BJ (cell line): ENCODE measurements at places on chromosomes 3 and 15. TPM values are rescaled to one million over a fixed set of nuclear protein-coding genes. Genes with fewer than 3 reads are reported as not detected.

The CLRN1 gene
- polyA plus RNA-seq: not detected in 2 replicates

DNA sequence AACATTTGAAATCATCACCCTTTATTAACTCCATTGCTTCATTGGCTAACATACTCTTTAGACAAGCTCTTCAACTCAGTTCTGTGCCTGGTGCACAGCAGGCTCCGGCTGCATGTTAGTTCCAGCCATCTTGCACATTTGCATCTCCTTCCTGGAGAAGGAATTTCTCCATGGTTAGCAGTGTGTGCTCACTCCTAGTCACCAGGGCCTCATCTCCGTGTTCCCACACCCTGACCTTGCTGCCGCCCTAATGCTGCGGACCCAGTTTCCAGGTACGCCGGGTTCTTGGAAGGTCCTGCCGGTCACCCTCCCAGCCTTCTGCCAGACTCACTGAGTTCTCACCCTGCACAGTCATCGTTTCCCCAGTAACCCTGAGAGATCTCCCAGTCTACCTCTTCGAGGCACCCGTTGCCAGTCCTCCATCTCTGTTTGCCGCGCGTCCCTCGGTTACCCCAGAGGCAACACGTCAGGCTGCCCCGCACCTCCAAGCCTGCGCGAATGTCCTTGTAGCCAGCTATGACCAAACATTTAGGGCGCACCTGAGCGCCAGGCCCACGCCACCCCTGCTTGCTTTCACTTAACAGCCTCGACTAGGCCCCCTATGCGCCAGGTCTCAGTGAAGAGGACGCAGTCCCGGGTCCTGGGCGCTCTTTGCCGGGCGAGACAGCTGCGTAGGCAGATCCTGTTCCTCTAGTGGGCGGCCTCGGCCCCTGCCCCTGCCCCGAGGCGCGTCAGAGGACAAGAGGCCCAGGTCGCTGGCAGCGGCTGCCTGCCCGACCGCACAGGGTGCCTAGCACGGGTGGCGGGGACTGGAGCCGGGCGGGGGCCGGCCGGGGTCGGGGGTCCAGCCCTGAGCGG lies 747 bp upstream of the ZNF592 start:
- DNase-seq: no peak

DNA sequence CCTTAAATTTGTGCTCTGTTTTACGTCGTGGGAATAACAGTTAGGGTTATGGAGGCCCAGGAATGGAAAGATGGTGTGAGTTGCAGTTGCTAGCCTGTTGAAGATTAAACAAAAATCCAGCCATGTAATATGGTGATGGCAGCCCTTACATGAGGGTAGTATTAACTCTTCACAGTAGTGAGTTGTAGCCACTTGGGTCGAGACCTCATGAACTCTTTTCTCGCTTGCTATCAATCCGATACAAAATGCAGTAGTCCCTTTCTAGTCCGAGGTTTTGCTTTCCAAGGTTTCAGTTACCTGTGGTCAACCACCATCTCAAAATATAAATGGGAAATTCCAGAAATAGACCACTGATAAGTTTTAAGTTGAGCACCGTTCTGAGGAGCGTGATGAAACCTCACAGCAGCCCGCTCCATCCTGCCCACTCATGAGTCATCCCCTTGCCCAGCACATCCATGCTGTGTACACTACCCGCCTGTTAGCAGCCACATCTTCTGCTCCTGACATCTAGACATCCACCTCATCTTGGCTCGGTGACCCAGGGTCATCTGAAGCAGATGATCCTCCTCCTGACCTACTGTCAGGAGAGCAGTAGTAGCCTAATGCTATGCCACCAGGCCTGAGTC lies 177.9 kb downstream of the CDIN1 start:
- no peak for DNase-seq

DNA sequence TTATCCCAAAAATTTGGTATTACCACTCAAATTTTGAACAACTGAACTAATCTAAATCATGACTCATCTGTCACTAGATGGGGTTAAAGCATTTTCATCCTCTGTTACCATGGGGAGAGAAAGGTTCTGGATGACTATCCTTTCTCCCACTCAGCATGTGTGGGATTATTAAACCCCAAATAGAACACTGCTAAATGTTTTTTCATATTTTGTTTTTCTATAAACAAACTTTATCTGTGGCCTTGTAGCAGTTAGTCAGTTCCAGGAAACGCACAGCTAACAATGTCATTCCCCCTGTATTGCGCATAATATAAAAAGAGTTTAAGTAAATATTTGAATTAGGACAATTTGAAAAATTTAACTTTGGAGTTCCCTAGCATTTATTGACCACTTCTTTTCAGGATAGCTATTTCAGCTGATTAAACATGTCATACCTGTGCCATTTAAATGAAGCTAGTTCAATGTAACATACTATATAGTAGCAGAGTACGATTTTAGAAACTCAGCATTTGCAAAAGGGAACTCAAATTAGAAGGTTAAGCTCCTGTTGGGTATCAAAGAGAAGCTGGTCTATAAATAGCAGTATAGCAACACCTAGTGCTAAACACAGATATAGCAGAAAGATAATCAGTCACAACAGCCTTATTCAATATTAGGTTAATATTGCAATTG lies 9.2 kb upstream of the TMEM212 start:
- no peak for DNase-seq

- no peak for DNase-seq
Measured at GRCh38 chr15:96353930-96354730, 23.6 kb downstream of the NR2F2 start.
